MV-4-11 (cell line): ENCODE measurements at places on chromosomes 5 and 9.

DNA sequence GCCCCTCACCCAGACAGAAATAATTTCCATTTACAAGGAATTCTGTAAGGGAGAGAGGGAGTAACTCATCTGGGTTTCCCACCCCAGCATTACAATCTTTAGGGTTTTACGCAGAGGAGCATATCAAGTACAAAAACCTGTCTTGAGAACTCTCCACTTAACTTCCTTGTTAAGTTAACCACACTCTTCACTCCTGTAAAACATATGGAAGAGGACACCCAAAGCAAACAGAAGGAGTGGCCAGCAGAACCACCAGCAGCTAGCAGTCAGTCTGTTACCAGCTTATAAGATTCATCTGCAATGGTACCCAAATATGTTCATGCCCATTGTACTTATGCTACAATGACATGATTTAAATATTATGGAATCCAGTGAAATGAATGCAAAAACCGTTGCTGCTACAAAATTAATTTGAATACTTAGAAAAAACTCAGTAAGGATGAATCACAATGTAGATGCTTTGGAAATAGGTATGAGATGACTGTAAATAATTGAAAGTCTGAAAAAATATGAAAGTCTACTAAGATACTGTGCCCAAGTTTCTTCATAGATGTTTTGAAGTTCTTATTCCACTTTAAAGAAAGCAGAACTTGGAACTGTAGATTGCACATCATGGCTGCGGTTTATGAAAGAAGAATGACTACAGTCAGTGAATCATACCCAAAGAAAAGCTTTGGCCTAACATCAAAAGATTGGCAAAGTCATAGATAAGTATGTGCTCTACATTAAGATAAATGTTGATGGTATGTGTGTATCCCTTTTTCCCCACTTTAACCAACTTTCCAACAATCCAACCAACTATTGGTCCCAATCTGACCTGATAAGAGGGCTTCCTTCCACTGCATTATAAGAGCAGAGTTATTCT lies 233.6 kb downstream of the ACTL7B start:
- DNase-seq = peak; percentile 95

GRCh38 chr9:93235300-93235960 lies 51.5 kb downstream of the WNK2 start:
- DNase-seq = no peak

GRCh38 chr9:75001719-75002421 lies 26.2 kb downstream of the CARNMT1 start:
- DNase-seq = peak; percentile 78

DNA sequence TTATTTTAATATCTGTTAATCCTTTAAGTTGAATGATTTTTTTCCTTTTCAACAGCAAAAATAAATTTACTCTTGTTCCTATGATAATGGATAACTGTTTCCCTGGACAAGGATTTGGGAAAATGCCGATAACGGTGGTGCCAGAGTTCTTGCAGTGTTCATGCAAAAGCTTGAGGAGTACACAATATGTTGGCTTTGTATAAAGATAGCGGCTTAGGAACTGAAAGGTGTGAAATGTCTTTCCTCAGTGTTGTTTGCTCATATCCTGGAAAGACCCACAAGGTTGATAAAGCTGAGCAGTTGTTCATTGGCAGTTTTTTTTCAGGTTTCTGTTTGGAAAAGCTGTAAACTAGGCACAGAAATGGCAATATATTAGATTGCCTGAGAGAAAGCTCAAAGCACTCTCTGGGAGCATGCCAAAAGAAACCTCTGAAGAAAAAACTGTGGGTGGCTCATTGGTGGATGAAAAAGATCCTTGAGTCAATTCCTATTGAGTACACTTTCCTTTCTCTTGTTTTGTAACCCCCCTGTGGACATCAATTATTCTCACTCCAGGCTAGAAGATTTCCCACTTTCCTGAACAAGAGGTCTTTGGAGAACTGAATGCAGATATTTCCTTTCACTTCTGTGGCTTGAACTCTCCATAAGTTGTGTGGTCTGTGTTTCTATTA lies 117.2 kb upstream of the RGMB start:
- no peak for DNase-seq

- DNase-seq = no peak
Measured at GRCh38 chr5:115542651-115543364, 1.8 kb downstream of the FEM1C start.

DNA sequence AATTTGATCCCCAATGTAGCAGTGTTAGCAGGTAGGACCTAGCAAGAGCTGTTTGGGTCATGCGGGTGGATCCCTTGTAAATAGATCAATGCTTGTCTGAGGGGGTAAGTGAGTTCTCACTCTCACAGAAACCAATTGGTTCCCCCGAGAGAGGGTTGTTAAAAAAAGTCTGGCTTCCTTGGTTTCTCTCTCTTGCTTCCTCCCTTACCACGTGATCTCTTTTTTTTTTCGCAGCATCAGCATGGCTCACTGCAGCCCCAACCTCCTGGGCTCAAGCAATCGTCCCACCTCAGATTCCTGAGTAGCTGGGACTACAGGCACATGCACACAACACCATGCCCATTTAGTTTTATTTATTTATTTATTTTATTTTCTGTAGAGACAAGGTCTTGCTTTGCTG lies 26.4 kb downstream of the RAPGEF6 start:
- no peak for DNase-seq

DNA sequence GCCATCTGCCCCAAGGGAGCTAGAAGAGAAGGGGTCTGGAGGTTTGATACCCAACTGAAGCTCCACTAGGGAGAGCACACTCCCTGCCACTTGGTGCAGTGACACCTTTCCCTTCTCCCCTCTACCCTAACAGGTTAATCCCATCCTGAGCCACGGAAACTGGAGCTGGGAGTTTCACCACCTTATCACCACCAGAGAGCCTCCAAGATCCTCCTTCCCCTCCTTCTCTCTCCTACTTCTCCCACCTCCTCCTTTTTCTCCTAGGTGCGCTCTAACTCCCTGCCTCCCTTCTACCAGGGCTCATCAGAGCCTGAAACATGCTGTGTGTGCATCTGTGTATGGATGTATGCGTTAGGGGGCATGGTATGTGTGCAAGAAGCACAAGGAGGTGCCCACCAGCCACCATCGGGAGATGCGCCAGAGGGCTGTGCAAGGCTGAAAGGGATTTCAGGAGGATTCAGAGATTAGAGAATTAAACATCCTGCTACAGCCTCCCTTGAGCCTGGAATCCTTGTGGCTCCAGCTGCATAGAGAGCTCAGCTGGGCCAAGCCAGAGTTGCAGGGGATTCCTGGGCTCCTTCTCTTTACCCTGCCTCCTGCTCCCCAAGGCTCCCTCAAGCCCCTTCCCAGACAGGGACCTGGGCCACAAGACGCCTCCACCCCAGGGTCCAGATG lies 89.8 kb downstream of the PCDH1 start:
- DNase-seq = no peak

DNA sequence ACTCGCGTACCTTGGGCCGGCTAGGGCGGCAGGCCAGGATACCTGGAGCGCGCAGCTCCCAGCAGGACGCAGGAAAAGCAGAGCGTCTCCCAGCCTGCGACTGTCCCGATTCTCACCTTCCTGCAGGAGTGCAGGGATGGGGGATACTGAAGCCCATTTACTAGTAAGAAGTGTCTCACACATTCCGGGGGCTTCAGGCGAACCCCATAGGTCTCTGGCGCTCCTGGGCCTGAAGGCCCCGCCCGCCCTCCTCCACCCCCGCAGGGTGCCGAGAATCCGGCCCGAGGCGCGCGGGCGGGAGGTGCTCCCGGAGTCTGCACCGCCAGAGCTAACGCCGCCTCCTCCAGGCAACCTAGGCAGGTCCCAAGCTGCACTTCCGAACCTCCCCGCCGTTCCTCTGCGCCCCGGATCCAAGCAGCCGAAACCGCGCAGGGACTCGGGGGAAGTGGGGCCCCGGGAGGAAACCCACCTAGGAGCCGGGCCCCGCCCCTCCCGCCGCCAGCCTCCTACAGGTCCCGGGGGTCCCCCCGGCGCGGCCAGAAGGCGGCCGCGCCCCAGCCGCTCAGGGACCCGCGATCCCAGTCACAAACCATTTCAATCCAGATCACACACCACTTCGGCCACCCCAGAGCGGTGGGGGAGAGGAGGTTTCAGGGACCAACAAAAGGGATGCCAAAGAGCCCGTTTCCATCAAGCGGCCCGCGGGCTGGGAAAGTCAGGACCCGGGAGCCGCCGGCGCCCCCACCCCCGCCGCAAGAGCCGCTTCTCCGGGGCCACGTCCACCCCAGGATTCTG lies 1.2 kb downstream of the ROR2 start:
- DNase-seq = no peak

GRCh38 chr5:87582149-87582548 lies 169.4 kb upstream of the CCNH start:
- DNase-seq = no peak

GRCh38 chr5:132419502-132420468 lies 50.3 kb downstream of the SLC22A5 start:
- peak; percentile 66 for DNase-seq

DNA sequence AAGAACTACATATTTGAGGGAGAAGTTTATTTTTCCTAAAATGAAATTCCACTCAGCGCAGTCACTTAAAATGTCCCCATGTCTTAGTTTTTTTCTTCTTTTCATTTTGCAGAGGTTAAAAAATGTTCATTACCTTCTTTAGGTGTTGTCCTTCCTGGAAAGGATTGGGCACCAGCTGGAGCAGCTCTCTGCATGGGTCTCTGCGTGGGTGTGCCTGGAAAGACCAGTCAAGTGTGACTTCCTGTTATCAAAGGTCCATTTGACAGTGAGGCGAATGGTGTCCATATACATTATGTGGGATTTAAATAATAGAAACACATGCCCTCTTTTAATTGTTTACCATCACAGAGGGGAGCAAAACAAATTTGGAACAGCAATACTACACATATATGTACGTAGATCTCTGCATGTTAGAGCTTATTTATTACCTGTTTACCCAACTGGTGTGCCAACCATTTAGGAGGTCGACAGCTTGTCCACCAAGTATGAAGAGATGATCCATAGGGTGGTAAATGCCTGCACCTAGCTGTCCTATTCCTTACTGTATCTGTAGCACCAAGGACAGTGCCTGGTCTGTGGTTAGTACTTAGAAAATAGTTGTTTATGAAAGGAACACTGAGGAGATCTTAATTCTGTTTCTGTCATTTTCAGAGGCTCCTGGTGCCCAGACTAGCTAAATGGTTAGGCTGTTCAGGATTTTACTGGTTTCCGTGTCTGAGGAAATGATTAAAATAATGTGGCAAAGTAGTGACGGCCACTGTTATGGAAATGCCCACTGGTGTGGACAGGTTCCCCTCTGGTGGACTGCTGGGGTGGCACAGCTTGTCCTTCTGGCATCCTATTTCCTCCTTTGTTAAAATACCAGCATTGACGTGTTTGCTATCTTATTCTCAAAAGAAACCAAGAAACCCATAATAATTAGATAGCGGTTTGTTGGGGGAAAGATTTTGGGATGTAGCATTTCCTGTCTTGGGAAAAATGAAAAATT lies 200.4 kb downstream of the MAST4 start:
- DNase-seq = no peak

GRCh38 chr9:136238342-136238732 lies 7.3 kb downstream of the QSOX2 start:
- DNase-seq = no peak

GRCh38 chr5:133229931-133230664 lies 178.3 kb downstream of the HSPA4 start:
- DNase-seq = no peak

DNA sequence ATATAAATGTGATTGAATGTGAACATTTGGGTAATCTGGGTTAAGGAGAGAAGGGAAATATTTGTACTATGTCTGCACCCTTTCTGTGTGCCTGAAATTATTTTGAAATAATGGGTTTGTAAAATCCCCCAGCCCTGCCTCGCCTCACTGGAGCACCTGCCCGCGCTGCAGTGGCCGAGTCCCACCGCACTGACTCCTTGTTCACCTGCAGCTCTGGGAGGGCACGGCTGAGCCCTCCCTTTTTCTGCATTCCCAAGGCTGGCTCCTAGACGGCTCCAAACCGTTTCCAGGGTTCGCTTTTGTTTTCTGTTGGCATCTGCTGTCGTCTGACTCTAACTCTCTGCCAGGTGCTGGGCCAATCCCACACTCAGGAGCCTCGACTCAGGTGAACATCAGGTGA lies 17.6 kb upstream of the PPP1R26 start:
- DNase-seq = no peak

- peak; percentile 77 for DNase-seq
Measured at GRCh38 chr5:176436656-176437055, 11.5 kb upstream of the FAF2 start.

GRCh38 chr9:129549684-129550083 lies 71.2 kb downstream of the C9orf50 start:
- no peak for DNase-seq

- DNase-seq = peak; percentile 96
Measured at GRCh38 chr9:98861781-98862504, 54.5 kb downstream of the GALNT12 start.

GRCh38 chr5:68504306-68504705 lies 288.8 kb downstream of the PIK3R1 start:
- DNase-seq = no peak

- no peak for DNase-seq
Measured at GRCh38 chr5:64166201-64166959, 737 bp downstream of the RNF180 start.

- no peak for DNase-seq
Measured at GRCh38 chr9:133351526-133351907, 3.5 kb downstream of the RPL7A start.
